ENCODE measurements at places on chromosomes 2 and 18.

DNA sequence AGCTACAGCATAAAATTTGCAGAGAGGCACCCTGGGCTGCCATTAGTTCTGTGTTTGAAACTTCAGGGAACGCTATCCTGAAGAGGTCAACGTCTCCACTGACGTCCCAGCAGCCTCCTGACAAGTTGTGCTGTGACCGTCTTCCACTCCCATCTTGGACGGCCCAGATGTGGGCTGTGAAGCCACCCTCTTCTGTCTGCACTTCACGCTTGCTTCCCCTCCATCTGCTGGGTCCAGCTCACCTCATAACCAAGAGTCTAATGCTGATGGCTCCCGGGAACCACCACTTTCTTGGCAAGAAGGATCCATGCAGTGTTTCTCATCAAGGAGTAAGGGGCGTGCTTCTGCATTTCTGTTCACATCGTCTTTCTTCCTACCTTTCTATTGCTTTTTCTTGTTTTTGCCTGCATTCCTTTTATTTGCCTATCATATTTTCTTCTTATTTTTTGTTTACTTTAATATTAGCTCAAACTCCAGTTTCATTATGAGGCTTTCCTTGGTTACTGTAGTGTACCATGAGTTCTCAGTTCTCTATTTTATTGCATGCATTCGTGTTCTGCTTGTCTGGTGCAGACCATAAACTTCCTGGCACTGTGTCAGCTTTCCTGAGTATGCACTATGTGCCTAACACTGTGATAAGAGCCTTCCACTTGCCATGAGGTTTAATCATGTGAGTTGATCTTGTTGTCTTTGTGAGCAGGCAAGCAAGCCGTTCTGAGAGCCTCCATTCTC lies 631.8 kb upstream of the RAB6C start:
- no peak for DNase-seq

GRCh38 chr2:28755421-28755820 lies 3.8 kb downstream of the PPP1CB start:
- DNase-seq = no peak

GRCh38 chr2:30275256-30275655 lies 43.9 kb downstream of the LBH start:
- no peak for DNase-seq

GRCh38 chr2:182068811-182069210 lies 83.2 kb downstream of the PPP1R1C start:
- DNase-seq = no peak

GRCh38 chr2:234753701-234754100 lies 198.1 kb upstream of the SH3BP4 start:
- DNase-seq = no peak

- no peak for DNase-seq
These were observed 69.0 kb downstream of the CTAGE1 start for GRCh38 chr18:22348521-22349316.

DNA sequence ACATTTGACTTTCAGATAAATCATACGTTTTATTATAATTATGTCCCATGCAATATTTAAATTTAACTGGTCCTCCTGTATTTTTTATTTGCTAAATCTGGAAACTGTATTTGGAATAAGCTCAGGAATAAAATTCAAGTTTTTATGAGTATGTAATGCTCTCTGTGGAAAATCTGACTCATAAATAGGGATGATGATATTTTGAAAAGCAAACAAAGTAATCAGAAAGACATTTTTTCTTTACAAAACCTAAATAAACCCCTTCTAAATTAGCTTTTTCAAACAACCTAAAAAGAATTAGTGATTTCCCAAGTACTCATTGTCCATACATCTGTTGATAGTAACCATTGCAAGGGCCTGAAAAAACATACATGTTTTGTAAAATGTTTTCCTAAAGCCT lies 41.1 kb downstream of the ASB1 start:
- no peak for DNase-seq

DNA sequence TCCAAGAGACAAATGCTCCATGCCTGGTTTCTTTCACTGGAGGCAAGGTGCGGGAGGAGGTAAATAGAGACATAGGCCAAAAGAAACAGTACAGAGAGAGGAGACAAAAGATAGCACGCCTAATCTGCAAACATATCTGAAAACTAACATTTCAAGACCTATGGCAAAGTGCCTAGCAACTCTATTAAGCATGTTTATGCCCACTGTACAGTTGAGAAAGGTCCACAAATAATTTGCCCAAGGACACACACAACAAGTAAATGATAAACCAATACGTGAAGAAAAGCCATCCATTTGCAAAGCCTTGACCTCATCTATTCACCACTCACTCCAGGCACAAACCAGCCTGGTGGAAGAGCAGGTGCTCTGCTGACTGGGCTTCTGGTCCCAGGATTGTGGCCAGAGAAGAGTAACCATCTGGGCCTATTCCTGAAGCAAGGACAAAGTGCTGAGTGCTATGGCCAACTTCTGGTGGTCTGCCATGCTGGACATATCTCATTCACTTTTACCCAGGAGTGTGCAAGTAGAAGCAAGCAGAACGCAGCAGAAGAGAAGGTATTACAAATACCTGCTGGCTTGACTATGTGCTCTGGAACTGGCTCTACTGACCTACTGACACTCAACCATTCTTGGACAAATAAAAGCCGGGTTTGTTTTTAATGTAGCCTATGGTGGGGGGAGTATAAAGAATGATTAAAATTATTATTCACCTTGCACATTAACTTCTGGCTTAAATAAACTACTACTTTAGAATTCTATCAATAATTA lies 25.3 kb downstream of the TMEM131 start:
- no peak for DNase-seq

- DNase-seq = no peak
These were observed 32.8 kb downstream of the FSIP2 start for GRCh38 chr2:185771396-185771795.

All from SK-N-DZ (cell line).